ENCODE measurements at places on chromosomes 6 and 20.
A peak's percentile ranks its signal among the peaks of the same experiment; 100 is the strongest.

DNA sequence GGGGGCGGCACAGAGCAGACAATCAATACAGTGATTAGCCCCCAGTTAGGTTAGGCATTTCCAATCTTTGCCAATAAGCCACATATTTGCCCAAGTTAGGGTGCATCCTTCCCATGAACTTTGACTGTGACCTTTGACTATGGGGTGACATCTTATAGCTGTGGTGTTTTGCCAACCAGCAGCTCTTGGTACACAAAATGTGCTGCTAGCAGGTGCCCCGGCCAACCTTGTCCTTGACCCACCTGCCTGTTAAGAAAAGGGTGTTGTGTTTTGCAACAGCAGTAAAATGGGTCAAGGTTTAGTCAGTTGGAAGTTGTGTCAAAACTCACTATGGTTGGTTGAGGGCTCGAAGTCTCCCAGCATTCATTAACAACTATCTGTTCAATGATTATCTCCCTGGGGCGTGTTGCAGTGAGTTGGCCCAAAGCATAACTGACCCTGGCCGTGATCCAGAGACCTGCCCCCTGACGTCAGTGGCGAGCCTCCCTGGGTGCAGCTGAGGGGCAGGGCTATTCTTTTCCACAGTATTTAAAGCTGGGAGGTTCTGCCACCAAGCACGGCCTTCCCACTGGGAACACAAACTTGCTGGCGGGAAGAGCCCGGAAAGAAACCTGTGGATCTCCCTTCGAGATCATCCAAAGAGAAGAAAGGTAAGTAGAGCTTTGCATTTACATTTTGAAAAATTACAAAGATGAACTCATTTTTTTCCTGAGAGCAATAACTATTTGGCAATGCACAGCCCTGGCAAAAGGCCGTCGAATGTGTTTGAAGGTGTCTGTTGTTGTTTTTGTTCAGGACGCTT lies at the start of gene PCK1:
Gene PCK1 (plus strand): TSS at position 557 of the 802 bp plus-strand sequence. CDS start 302 bp downstream, outside the sequence.
- no peak for DNase-seq

DNA sequence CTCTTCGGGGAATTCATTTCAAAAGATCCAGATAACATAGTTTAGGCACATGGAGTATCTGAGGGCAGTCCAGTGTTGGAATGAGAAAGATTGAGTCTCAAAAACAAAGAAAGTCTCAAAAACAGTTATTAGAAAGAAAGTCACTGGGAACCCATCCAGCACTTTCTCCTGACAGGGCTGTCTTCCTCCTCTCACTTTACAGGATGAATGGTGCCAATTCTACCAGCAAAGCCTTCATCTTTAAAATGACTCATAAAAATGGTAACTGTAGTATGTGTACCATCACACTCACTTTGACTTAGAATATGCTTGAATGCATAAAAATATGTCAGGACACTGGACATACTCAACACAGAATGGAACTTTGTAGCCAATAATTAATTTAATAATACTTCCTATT lies 71.3 kb downstream of the SLC22A3 start:
- DNase-seq = no peak

DNA sequence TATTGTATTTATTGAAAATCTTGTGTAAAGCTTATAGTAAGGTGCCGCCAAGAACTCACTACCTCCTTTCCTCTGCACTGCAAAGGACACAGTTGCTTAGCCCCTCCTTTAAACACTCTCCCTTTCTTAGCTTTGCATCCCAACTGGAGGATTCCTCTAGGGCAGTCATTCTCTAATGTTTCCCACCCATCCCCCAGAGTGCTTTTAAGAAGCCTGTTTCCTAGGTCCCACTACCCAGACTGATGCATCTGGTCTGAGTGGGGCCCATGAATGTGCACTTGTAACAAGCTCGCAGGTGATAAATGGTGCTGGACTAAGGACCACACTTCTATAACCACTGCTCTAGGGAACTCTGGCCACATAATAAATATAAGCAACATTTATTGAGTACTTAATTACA lies 55.2 kb downstream of the B4GALT5 start:
- no peak for DNase-seq

DNA sequence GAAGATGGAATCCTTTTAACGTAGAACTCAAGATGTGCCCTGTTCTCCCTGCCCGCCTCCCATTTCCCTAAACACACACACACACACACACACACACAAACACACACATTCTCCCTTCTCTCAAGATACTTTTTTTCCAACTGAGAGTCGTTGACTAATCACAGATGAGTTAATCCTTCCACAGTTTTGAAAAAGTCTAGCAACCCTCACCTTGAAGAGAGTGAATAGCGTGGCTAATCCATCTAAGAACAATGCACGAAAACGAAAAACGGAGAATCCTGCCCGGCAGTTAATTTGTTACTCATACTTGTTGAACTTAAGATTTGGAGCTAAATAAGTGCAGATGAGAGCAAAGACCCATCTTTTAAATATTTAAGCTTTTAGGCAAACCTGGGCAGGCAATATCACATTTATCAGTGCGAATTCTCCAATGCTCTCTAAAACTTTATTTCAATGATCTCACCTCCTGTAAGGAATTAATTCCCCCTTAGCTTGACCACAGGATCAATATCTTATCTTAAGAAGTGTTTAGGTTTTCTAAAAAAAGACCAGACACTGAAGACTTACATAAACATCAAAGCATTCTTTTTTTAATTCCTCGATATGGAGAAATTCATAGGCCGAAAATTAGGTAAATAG lies 1.1 kb downstream of the AGPAT4 start:
- no peak for DNase-seq

DNA sequence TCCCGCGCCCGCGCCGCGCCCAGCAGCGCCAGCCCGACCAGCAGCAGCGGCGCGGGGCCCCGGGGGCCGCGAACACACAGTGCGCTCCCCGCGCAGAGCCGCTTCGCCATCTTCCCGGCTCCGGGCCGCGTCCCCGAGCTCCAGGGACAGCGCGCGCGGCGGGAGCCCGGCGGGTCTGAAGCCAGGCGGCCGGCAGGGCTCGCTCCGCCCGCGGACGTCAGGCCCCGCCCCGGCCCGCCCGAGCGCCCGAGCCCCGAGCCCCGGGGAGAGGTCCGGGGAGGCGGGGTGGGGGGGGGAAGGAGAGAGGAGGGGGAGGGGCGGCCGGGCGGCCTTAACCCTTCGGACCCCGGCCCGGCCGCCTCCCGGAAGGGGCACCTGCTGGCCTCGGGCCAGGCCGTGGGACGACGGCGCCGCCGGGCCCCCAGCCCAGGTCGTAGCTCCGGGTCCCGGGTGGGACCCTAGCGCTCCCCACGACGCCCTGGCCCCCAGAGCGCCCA lies at the start of gene LAMA5:
Gene LAMA5 (minus strand): TSS at position 177 of the 497 bp plus-strand sequence. CDS start 67 bp downstream, at position 110.
- peak; percentile 43 for DNase-seq

DNA sequence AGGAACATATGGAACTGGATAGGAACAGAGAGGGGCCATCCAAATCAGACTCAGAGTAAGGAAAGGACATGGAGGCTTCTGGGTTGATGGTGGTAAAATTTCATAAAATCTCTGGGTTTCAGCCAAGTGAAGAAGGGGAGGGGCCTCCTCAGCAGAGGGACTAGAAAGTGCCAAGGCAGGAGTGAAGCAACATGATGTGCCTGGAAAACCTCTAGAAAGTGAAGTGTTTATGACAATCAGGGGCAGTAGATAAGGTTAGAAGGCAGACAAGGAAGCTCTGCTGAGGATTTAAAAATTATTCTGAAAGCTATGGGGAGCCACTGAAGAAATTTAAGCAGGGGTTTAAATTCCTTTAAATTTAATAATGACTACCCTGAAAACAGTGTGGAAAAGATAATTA lies 126.0 kb upstream of the TENT5A start:
- DNase-seq = no peak

DNA sequence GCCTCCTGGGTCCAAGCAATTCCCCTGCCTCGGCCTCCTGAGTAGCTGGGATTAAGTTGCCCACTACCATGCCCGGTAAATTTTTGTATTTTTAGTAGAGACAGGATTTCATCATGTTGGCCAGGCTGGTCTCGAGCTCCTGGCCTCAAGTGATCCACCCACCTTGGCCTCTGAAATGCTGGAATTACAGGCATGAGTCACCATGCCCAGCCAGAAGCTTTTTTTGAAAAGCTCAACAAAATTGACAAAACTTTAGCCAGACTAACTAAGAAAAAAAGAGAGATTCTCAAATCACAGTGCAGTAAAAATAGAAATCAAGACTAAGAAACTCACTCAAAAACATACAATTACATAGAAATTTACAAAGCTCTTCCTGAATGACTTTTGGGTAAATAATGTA lies 420.6 kb downstream of the COL12A1 start:
- DNase-seq = no peak
